ENCODE measurements at places on chromosomes 5 and 9. TPM values are rescaled to one million over a fixed set of nuclear protein-coding genes. Genes with fewer than 3 reads are reported as not detected.

DNA sequence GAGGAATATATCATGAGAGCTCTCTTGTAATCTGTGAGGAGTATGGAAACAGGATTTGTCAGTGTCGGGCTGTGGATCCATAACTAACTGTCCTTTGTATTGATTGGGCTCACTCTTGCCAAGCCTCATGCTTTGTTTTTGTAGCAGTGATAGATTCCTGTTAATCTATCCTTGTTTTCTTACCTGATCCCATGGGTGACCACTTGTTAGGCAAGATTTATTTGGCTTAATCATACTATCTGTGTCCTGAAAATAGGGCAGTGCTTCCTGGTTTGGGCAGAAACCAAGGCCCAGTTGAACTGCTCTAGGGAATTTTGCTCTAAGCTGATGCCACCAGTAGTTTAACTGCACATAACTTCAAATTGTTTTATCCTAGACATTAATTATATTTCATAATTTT is 6.1 kb downstream of the NDFIP1 start:
- no peak for DNase-seq

Gene RFESD
- 10.9 TPM for total RNA-seq

DNA sequence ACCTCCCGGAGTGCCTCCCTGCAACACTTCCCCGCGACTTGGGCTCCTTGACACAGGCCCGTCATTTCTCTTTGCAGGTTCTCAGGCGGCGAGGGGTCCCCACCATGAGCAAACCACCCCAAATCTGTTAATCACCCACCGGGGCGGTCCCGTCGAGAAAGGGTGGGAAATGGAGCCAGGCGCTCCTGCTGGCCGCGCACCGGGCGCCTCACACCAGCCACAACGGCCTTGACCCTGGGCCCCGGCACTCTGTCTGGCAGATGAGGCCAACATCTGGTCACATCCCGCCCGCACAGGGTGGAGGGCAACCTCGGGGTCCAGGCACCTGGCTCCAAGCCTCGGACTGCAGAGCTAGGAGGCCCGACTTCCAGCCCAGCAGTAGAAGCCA is 776 bp upstream of the TERT start:
- no peak for DNase-seq

Gene RIC1
- total RNA-seq: 23.9 TPM

- no peak for DNase-seq
These were observed 23.7 kb upstream of the VDAC1 start for GRCh38 chr5:134028496-134028895.

Gene DDX4
- 0.57 TPM for total RNA-seq

Gene LHX3
- total RNA-seq: 0.09 TPM

- DNase-seq: no peak
These were observed 16.2 kb downstream of the NDUFS6 start for GRCh38 chr5:1817261-1818043.

Gene NUDCD2
- total RNA-seq: 39.0 TPM

GRCh38 chr5:40480392-40480791 is 199.3 kb upstream of the PTGER4 start:
- no peak for DNase-seq

GRCh38 chr5:78060421-78060820 is 234.1 kb downstream of the AP3B1 start:
- DNase-seq: no peak

DNA sequence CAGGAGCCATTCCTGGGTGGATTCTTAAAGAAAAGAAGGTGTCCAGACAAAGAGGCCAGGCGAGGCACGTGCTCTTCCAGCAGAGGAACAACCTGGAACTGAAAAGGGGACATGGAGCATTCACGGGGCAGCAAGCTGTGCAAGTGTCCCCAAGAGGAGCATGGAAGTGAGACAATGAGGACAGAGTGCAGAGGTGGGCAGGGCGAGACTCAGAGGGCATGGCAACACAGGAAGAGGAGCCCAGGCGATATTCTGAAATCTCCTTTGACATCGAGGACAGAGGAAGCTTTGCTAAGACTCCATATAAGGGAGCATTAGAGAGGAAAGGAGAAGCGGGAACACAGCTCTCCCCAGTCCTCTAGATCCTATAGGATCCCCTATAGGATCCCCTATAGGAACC is 29.4 kb upstream of the SPATA31E1 start:
- no peak for DNase-seq

Gene SURF1
- total RNA-seq: 31.9 TPM

DNA sequence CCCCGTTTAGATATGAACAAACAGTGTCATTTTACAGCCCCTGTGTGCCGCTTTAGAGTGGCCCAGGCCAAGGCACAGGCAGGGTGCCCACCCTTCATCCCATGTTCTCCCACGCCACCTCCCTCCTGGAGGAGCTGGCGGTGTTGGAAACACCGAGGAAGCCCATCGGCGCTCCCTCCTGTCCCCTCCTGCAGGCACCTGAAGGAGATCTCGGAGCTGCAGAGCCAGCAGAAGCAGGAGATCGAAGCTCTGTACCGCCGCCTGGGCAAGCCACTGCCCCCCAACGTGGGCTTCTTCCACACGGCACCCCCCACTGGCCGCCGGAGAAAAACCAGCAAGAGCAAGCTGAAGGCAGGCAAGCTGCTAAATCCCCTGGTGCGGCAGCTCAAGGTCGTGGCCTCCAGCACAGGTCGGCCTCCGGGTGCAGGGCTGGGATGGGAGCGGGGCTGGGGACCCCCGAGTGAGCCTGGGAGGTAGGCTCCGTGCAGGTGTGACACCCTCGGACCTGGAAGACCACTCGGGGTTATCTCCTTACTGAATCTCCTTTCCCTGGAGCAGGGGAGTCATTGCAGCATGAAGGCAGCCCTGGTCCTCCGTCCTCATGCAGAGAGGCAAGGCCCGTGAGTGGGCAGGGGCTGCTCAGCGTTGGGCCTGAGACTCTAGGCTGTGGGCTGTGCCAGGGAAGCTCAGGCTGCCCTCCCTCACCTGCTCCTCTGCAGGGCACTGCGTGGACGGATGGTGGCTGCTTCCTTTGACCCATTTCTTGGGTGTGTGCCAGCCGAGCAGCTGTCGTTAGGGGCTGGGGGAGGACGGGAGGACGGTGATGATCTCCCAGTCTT is 113.9 kb downstream of the WNK2 start:
- no peak for DNase-seq

DNA sequence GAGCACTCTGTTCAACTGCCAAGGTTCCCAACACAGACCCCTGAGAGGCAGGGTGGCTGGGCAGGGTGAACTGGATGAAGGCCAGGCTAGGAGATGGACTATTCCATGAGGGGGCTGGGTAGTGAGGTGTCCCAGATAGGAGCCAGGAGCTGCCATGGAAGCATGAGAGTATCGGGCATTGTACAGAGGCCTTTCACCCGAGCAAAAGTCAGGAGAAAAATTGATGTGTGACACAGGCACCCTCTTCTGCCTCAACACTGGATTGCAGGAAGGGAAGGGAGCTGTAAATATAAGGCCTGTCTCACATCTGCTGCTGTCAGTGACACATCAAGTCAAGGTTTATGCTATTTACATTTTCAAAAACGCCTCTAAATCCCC is 74.6 kb downstream of the UBAP1 start:
- DNase-seq: no peak

Gene KCNMB1
- 0.57 TPM for total RNA-seq

DNA sequence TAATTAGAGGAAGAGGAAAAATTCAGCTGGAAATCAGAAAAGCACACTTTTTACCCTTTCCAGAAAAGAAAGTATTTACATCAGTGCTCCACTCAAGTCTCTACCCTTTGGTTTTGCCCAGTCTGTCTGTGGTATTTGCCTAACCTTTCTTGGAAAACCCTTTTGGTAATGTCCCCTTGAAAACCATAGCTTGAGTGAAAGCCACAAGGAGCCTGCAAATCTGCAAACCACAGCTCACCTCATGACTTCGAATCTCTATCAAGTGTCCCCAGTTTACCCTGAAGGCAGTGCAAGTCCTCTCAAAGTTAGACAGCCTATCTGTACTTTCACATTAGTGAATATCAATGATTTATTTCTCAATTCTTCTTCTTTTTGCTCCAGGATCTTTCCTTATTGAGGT is 162.1 kb upstream of the TSLP start:
- DNase-seq: no peak

DNA sequence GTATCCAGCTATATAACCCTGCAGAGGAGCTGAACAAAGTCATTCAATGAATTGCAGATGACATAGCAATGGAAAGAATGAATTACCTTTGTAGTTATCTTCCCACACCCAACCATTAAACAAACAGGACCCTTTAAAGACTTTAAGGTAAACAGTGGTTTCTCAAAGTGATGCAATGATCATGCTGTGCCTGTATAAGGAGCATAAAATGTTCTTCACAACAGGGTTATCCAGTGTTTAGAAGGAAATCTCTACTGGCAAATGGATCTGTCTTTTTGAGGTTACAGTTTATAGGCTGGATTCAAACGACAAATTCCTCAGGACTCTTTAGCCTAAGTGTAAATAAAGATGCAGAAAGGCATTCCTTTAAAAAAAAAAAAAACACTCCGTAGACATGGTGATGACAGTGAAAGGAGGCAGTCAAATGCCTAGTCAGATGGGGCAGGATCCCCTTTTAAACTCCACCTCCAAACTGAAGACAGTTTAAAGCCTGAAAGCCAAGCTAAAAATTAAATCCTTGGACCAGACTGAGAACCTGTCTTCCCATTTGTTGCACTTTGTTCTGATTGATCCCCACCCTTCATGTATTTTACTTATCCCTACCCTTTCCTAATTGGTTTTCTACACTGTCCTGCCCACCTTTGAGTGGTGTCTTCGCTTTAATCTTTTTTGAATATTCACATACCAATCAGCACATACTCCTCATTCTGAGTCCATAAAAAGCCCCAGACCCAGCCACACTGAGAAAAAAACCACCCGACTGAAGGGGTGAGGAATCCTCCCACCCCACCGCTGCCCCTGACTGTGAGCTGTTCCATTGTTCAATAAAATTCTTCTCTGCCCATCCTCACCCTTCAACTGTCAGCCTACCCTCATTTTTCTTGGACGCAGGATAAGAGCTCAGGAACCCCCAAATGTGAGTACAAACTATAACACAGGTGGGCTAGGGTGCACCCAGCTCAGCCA is 761.3 kb upstream of the DMAC1 start:
- DNase-seq: no peak

- DNase-seq: no peak
These were observed 351.5 kb downstream of the GADD45G start for GRCh38 chr9:89956331-89956730.

DNA sequence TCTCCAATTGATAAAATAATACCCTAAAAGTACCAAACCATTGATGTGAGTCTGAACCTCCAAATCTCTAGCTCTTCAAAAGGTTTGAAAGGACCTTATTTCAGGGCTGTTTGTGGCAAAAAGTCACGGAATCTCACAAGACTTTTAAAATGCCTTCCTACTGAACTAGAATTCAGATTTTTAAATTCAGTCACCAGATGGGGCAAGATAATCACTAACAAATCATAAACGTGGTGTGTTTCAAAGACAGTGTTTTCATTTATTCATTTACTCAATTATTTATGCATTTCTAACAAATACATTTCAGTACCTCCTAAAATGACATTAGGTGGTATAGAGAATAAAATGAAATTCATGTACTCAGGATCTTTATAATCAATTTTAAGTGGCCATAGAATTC is 68.2 kb upstream of the SMC2 start:
- DNase-seq: no peak

GRCh38 chr5:26805076-26805475 is 233.3 kb downstream of the CDH9 start:
- no peak for DNase-seq

- no peak for DNase-seq
These were observed 1020.2 kb downstream of the NR2F1-AS1 start for GRCh38 chr5:92560698-92561401.

GRCh38 chr9:123268199-123268464 is 254 bp downstream of the STRBP start:
- no peak for DNase-seq

Gene F2RL2
- total RNA-seq: 1.1 TPM

GRCh38 chr9:123225995-123226394 is 42.4 kb downstream of the STRBP start:
- DNase-seq: no peak
